DMS 273 treated with DMSO at 0.1 percent for 48 hours (cell line): ENCODE measurements at places on chromosomes 5 and 9.

DNA sequence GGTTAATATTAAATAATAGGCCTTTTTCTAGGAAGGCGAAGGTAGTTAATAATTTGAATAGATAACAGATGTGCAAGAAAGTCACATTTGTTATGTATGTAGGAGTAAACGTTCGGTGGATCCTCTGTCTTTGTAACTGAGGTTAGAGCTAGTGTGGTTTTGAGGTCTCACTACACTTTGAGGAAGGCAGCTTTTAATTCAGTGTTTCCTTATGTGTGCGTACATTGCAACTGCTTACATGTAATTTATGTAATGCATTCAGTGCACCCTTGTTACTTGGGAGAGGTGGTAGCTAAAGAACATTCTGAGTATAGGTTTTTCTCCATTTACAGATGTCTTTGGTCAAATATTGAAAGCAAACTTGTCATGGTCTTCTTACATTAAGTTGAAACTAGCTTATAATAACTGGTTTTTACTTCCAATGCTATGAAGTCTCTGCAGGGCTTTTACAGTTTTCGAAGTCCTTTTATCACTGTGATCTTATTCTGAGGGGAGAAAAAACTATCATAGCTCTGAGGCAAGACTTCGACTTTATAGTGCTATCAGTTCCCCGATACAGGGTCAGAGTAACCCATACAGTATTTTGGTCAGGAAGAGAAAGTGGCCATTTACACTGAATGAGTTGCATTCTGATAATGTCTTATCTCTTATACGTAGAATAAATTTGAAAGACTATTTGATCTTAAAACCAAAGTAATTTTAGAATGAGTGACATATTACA, 45.7 kb downstream of the TGFBR1 start:
- no peak for DNase-seq

GRCh38 chr9:112848316-112849151, 42.1 kb downstream of the SLC46A2 start:
- DNase-seq = no peak

DNA sequence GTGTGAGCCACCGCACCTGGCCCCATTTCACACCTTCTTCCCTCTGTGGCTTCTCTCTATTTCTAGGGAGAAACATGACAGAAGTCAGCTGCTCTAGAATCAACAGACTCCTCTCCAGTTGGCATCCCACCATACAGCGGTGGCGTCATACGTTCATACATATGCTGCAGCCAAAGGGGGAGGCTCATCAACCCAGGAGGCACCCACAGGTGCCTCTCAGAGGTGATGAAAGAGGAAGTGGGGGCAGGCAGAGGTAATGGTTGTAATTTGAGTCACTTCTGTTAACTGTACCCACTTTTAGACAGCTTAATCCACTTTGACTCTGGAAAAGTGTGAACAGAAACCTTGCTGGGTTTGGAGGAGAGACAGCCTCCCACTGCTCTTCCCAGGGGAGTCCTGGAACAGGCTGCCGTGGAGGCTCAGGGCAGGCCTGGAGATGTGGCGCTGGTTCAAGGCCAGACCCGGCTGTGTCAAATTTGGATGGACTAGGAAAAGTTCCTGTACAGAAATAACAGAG, 47.3 kb upstream of the SUB1 start:
- DNase-seq = no peak

- DNase-seq = no peak
Measured at GRCh38 chr9:93265972-93266371, 82.0 kb downstream of the WNK2 start.

DNA sequence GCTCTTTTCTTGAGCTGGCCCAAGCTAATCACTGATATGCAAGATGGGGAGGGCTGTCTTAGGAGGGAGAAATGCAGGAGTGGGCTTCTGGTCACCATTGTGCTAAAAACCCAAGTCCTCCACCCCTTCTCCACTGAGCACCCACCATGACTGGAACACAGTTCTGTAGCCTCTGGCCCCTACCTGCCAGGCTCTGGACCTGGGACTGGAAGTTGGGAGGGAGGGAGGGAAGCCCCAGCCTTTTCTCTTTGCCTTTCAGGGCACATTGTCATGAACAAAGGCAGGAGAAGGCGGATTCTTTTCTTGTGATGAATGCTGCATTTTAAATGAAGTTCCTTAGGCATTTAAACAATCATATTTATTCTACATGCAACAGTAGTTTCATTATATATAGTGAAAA, 559.1 kb upstream of the TRPC7 start:
- no peak for DNase-seq

GRCh38 chr5:36728697-36729543, 122.5 kb downstream of the SLC1A3 start:
- DNase-seq = peak; percentile 21

- no peak for DNase-seq
Measured at GRCh38 chr9:15272377-15272928, 34.6 kb downstream of the TTC39B start.

DNA sequence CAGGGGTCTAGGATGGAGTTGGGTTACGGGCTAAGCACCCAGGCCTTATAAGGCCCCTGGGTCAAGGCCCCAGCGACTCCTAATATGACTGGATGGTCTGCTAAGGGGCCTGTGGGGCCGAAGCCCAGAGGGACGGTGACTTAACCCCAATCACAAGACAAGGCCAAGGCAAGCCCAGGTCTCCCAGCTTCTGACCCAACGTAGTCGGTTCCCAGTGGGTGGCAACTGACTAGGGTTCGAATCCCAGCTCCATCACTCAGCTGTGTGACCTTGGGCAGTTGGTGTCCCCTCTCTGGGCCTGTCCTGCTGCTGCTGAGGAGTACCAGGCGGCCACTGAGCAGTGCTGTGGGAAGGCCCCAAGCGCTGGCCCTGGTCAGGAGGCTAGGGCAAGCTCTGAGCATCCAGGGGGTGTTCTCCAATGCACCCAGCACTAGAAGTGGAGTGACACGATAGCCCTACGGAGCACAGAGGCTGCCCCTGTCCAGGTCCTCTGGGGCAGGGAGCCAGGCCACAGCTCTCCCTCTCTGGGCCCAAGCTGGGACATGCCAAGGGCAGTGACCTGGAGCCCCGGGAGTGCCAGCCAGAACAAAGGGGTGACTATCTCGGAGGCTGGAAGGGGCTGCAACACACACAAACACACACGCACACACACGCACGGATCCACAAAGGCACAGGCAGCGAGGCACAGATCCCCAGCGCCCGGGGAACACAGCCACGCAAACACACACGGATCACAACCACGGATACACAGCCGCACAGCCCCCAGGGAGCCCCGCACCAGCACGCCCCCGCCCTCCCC, 512 bp downstream of the AK1 start:
- DNase-seq = no peak

GRCh38 chr5:124806373-124807077, 60.1 kb upstream of the ZNF608 start:
- peak; percentile 96 for DNase-seq

- no peak for DNase-seq
Measured at GRCh38 chr9:88722753-88723152, 187.8 kb downstream of the NXNL2 start.

GRCh38 chr5:181181650-181182565, 23.1 kb downstream of the TRIM7 start:
- no peak for DNase-seq

DNA sequence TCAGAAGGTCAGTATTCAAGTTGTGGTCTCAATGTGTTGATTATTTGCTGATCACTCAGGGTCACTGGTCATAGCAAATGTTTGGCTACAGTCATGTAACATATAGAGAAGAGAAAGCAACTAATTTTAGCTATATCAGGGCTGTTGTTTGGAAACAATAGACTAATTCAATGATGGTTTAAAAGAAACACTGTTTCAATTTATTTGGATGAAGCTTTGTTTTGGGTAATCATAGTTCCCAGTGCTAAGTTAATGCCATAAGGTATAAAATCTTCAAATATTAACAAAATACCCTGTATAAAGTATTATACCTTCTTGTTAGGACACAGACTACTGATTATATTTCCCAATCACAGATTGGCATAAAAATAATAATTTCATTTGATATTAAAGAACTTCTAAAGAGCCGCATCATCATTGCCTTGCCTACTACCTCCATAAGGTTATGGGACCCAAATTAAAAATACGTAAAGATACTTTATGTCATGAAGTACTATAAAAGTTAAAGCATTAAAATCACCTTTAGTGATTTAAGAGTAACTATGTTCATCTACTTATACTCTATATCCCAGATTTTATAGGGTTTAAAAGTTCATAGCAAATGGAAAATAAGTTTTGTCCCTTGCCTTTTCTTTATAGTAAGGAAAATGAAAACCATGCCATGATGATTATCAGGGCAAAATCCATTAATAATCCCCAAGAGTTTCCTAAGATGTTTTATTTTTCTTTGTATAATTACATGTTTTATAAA, 6.0 kb downstream of the NR3C1 start:
- DNase-seq = no peak

- no peak for DNase-seq
Measured at GRCh38 chr9:98657897-98658296, 50.8 kb downstream of the GABBR2 start.

DNA sequence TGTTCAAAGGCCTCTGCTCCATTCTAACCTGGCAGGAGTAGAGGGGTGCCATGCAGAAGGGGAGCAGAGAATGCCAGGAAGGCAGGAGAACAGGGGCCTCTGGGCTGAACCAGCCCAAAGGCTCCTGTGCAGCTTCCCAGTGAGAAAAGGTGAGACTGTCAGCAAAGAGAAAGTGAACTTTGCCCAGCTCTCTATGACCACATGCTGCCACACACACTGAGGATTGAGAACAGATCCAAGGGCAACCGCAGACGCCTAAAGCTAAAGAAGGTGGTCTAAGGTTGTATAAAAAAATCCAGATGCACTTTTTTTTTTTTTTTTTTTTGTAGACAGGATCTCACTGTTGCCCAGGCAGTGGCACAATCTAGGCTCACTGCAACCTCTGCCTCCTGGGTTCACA, 51.4 kb downstream of the ALDH7A1 start:
- no peak for DNase-seq

DNA sequence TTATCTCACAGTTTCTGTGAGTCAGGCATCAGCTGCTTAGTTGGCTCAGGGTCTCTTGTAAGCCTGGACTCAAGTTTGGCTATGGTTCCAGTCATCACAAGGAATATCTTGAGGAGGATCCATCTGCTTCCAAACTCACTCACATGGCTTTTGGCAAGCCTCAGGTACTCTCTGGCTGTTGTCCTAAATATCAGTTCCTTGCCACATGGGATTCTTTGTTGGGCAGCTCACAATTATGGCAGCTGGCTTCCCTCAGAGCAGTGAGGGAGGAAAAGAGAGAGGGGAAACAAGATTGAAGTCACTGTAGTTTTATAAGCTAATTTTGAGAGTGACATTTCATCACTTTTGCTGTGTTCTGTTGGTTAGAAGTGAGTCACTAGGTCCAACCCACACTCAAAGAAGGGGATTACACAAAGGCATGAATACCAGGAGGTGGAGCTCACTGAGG, 144.5 kb downstream of the GCNT1 start:
- no peak for DNase-seq

- DNase-seq = peak; percentile 75
Measured at GRCh38 chr5:65073250-65073661, 304.5 kb downstream of the CWC27 start.

GRCh38 chr5:3288325-3288724, 307.3 kb upstream of the IRX1 start:
- no peak for DNase-seq

- no peak for DNase-seq
Measured at GRCh38 chr9:100394816-100395215, 32.1 kb upstream of the MSANTD3 start.

DNA sequence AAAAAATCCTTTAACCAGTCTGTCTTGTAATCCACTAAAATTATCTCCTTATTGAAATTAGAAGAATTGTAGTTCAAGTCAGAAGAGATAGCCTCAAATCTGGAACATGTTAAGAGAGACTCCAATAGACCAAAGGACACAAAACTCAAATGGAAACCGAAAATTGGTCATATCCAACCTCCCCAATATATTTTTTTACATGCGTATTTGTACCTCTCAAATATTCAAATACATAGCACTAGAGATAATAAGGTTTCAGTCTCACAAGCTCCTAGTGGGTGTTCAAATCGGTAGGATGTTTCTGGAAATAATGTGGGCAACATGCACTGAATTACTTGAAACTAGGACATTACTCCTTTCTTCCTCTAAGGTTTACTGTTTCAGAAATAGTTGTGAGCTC, 33.5 kb downstream of the EPB41L4A start:
- no peak for DNase-seq

- no peak for DNase-seq
Measured at GRCh38 chr5:127409246-127409917, 108.1 kb upstream of the PRRC1 start.
